ENCODE measurements at places on chromosomes 11 and 22. TPM values are rescaled to one million over a fixed set of nuclear protein-coding genes. Genes with fewer than 3 reads are reported as not detected.

The APOL4 gene
- total RNA-seq = under 0.01 TPM

The APOBEC3A gene
- total RNA-seq = not detected

The PAMR1 gene
- total RNA-seq = 185 TPM

The SLC22A6 gene
- total RNA-seq = not detected

The GAB4 gene
- not detected for total RNA-seq

The INCENP gene
- 7.9 TPM for total RNA-seq

The RGL4 gene
- not detected for total RNA-seq

The GAL3ST1 gene
- not detected for total RNA-seq

The AMOTL1 gene
- total RNA-seq = 71.9 TPM

The SLC25A18 gene
- total RNA-seq = under 0.01 TPM

All from placental pericyte (primary cell).